ENCODE measurements at places on chromosomes 12 and 14.

DNA sequence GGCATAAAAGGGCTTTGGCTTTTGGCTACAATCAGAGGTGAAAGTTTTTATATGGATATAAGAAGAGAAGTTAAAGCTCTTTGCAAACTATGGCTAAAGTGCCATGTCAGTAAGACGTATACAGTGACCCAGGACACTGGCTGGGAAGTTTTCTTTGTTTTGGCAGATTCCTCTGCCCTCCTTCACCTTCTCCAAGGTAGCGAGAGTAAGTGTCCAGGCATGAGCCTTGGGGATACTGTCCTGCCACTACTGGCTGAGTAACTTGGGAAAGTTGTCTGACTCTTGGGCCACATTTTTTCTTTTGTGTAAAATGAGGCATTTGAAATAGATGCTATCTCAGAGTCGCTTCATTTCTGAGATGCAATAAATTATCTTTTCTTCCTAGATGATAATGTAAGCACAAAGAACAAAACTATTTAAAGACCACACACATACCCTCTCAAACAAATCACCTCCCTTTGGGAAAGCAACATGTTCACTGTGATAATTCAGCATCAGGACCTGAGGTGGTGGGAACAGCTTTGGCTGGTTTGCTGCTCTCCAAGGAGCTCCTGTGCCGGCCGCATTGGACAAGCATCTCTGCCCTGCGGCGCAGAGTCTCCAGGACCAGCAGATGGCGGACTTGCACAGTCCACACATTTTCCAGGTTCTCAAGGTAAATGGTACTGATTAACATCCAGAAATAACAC lies 106.3 kb downstream of the PTCSC3 start:
- H3K27me3 ChIP-seq, result peaks cover 21% of the 10 kb centered on the region
- H3K4me1 ChIP-seq, result no peaks in the 10 kb centered on the region
- DNase-seq, result peak; percentile 3
- no peaks in the 10 kb centered on the region for H3K36me3 ChIP-seq
- no peak overlapping the region for H3K27ac ChIP-seq

GRCh38 chr14:56172571-56172971 lies 54.4 kb downstream of the PELI2 start:
- no peak for DNase-seq
- no peak overlapping the region for H3K27ac ChIP-seq
- H3K36me3 ChIP-seq, result no peaks in the 10 kb centered on the region

DNA sequence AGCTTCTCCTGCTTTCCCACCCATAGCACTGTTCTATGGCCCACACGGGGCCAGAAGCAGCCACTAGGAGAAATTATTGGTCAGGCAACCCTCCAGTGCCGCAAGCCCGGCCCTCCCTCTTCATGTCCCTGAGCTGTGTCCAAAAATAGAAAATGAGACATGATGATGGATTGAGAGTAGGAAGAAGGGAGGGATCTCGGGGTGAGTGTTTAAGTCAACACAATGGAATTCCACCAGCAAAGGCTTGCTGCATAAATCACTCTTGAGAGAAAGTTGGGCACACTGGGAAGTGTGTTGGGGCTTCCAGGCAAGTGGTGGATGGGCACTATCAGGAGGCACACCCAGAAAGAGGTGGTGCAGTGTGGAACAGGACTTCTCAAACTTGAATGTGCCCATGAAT lies 94.2 kb downstream of the LLPH start:
- no peak overlapping the region for H3K27ac ChIP-seq
- H3K4me1 ChIP-seq, result no peaks in the 10 kb centered on the region
- H3K4me3 ChIP-seq, result no peak overlapping the region
- H3K36me3 ChIP-seq, result no peaks in the 10 kb centered on the region
- DNase-seq, result no peak

GRCh38 chr12:105576261-105576660 lies 245.8 kb downstream of the C12orf75 start:
- no peak overlapping the region for H3K4me3 ChIP-seq
- H3K4me1 ChIP-seq, result no peaks in the 10 kb centered on the region
- no peak for DNase-seq

- H3K4me3 ChIP-seq, result peak overlapping the region; percentile 97
- no peak overlapping the region for H3K27ac ChIP-seq
- no peak for DNase-seq
- H3K36me3 ChIP-seq, result peaks cover 12% of the 10 kb centered on the region
- H3K27me3 ChIP-seq, result no peaks in the 10 kb centered on the region
- H3K4me1 ChIP-seq, result peaks cover 56% of the 10 kb centered on the region
Observed at GRCh38 chr12:123231931-123232330, 1.0 kb downstream of the MPHOSPH9 start.

DNA sequence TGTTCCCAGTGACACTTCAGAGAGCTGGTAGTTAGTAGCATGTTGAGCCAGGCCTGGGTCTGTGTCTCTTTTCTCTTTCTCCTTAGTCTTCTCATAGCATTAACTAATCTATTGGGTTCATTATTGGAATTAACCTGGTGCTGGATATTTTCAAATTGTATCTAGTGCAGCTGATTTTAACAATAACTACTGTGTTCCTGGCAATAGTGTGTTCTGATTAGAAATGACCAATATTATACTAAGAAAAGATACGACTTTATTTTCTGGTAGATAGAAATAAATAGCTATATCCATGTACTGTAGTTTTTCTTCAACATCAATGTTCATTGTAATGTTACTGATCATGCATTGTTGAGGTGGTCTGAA lies 3.0 kb downstream of the FOS start:
- H3K27ac ChIP-seq, result no peak overlapping the region
- peaks cover 4% of the 10 kb centered on the region for H3K27me3 ChIP-seq
- H3K36me3 ChIP-seq, result peaks cover 24% of the 10 kb centered on the region
- H3K4me3 ChIP-seq, result peak overlapping the region; percentile 88
- peaks cover 43% of the 10 kb centered on the region for H3K4me1 ChIP-seq
- no peak for DNase-seq

- H3K27ac ChIP-seq, result no peak overlapping the region
- H3K27me3 ChIP-seq, result no peaks in the 10 kb centered on the region
- no peak overlapping the region for H3K4me3 ChIP-seq
- H3K36me3 ChIP-seq, result no peaks in the 10 kb centered on the region
- no peaks in the 10 kb centered on the region for H3K4me1 ChIP-seq
- no peak for DNase-seq
Observed at GRCh38 chr14:55446833-55447232, 6.4 kb upstream of the TBPL2 start.

GRCh38 chr14:29016050-29016900 lies 249.7 kb downstream of the FOXG1 start:
- no peaks in the 10 kb centered on the region for H3K36me3 ChIP-seq
- H3K4me3 ChIP-seq, result no peak overlapping the region
- H3K4me1 ChIP-seq, result no peaks in the 10 kb centered on the region
- DNase-seq, result no peak
- no peaks in the 10 kb centered on the region for H3K27me3 ChIP-seq

DNA sequence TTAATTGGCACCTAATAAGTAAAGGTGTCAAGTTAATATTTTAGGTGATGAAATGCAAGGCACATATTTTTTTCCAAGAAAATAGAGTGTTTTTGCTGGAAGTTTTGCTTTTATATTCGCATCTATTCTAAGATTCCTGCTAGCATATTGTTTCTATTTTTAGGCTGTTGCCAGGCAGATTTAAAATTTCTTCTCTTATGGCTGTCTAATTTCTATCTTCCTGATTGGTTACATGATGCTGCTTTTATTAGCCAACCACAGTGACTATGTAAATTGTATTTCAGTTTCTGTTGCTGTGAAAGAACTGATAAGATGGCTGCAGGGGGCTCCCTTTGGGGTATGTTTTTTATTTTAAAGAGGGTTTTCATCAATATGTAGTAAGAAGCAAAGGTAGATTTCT lies 42.7 kb downstream of the ATF7IP start:
- H3K27ac ChIP-seq, result no peak overlapping the region
- H3K27me3 ChIP-seq, result no peaks in the 10 kb centered on the region
- no peak for DNase-seq
- H3K36me3 ChIP-seq, result no peaks in the 10 kb centered on the region
- H3K4me1 ChIP-seq, result peaks cover 23% of the 10 kb centered on the region

DNA sequence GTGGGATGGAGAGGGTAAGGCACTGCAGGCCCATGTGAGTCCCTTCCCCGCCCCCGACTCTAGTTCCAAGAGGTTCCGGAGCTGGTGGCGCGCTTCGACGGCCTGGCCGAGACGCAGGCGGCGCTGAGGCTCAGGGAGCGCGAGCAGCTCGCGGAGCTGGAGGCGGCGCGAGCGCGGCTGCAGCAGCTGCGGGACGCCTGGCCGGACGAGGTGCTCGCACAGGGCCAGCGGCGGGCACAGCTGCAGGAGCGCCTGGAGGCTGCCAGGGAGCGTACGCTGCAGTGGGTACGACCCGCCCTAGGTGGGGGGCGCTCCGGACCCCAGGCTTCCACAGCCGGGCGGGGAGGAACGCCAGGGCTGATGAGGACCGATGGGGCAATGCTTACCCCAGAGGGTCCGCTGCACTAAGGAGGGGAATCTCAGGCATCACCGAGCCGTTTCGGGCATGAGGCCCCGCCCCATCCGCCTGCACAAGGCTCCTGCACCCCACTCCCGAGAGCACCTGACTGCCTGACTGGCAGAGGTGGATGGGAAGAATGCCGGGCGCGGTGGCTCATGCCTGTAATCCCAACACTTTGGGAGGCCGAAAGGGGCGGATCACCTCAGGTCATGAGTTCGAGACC lies 4.9 kb downstream of the CFAP73 start:
- DNase-seq, result peak; percentile 26
- no peak overlapping the region for H3K27ac ChIP-seq
- H3K36me3 ChIP-seq, result peaks cover 15% of the 10 kb centered on the region
- H3K4me1 ChIP-seq, result peaks cover 34% of the 10 kb centered on the region
- peaks cover 2% of the 10 kb centered on the region for H3K27me3 ChIP-seq
- peak overlapping the region; percentile 34 for H3K4me3 ChIP-seq

DNA sequence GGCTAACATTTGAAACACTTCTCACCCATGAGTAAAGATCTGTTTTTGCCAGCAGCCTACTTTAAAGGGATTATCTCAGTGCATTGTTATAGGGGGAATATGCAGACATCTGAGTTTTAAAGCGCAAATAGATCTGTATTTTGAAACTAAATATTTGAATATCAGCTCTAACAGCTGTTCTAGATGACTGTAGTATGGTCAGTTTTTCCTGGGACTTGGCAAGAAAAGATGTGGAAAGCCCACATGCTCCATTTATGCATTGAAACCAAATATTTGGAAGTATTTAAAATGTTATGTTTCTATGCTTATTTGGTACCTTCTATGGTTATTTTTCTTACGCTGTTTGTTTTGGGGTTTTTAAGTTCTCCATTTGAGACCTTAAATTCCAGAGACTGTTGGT lies 41.7 kb downstream of the RIC8B start:
- no peak overlapping the region for H3K27ac ChIP-seq
- no peak overlapping the region for H3K4me3 ChIP-seq
- no peaks in the 10 kb centered on the region for H3K27me3 ChIP-seq
- H3K4me1 ChIP-seq, result no peaks in the 10 kb centered on the region
- DNase-seq, result no peak

Data from CD4-positive, alpha-beta T cell (primary cell).